ENCODE measurements at places on chromosomes 11 and 22. TPM values are rescaled to one million over a fixed set of nuclear protein-coding genes. Genes with fewer than 3 reads are reported as not detected.

ART5 gene
- not detected for total RNA-seq

BBOX1 gene
- total RNA-seq = not detected

INS gene
- total RNA-seq = not detected

NXPE1 gene
- total RNA-seq = not detected

USP2 gene
- under 0.01 TPM for total RNA-seq

CSNK2A3 gene
- total RNA-seq = 1.3 TPM

CCDC73 gene
- total RNA-seq = not detected

APOA1 gene
- 0.31 TPM for total RNA-seq

OR51E2 gene
- 0.10 TPM for total RNA-seq

TMEM179B gene
- total RNA-seq = 25.8 TPM

OPCML gene
- total RNA-seq = under 0.01 TPM

GDPD4 gene
- not detected for total RNA-seq

HBG2 gene
- total RNA-seq = 3.9 TPM

OR6T1 gene
- total RNA-seq = not detected

FBLN1 gene
- total RNA-seq = 0.10 TPM
